ENCODE measurements at places on chromosomes 3 and 15.

GRCh38 chr15:99264125-99264524 is 12.8 kb downstream of the LRRC28 start:
- no peak for DNase-seq

DNA sequence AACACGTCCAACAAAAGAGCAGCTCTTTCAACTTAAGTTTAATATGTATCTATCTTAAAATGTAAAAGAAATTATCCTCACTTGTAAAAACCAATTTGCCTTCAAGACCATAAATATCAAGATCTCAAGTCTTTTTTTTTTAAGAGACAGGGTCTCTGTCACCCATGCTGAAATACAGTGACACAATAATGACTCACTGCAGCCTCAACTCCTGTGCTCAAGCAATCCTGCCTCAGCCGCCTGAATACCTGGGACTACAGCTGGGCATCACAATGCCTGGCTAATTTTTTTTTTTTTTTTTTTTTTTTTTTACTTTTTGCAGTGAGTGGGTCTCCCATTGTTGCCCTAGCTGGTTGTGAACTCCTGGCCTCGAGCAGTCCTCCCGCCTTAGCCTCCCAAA is 26.0 kb downstream of the ACAP2 start:
- no peak for DNase-seq

- no peak for DNase-seq
Measured at GRCh38 chr15:90862487-90862886, 5.9 kb upstream of the FURIN start.

GRCh38 chr3:117695321-117695720 is 985.7 kb downstream of the TUSC7 start:
- no peak for DNase-seq

DNA sequence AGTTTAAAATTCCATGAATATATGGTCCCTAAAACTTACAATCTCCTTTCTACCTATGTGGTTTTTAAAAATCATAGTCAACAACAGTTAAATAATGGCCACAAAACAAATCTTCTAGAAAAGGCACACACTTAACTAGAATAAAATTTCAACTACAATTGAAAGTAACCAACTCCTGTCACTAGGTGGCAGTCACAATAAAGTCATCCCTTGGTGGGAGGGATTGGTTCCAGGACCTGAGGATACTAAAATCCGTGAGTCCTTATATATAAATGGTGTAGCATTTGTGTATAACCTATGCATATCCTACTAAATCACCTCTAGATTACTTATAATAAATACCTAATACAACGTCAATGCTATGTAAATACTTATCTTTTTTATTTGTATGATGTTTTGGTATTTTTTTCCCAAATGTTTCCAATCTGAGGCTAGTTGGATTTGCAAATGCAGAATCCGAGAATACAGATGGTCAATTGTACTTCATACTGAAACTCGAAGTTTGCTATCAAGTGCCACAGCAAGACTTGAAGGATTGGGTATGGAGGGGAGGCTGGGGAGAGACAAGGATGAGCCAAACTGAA is 172.6 kb downstream of the FMN1 start:
- DNase-seq = peak; percentile 79

- peak; percentile 59 for DNase-seq
Measured at GRCh38 chr15:61038387-61038786, 190.7 kb downstream of the RORA start.

- no peak for DNase-seq
Measured at GRCh38 chr3:101146946-101147345, 153.7 kb upstream of the ABI3BP start.

- no peak for DNase-seq
Measured at GRCh38 chr3:56238299-56238698, 230.0 kb downstream of the ERC2 start.

- DNase-seq = no peak
Measured at GRCh38 chr3:65344444-65344843, 656.6 kb upstream of the ADAMTS9 start.

DNA sequence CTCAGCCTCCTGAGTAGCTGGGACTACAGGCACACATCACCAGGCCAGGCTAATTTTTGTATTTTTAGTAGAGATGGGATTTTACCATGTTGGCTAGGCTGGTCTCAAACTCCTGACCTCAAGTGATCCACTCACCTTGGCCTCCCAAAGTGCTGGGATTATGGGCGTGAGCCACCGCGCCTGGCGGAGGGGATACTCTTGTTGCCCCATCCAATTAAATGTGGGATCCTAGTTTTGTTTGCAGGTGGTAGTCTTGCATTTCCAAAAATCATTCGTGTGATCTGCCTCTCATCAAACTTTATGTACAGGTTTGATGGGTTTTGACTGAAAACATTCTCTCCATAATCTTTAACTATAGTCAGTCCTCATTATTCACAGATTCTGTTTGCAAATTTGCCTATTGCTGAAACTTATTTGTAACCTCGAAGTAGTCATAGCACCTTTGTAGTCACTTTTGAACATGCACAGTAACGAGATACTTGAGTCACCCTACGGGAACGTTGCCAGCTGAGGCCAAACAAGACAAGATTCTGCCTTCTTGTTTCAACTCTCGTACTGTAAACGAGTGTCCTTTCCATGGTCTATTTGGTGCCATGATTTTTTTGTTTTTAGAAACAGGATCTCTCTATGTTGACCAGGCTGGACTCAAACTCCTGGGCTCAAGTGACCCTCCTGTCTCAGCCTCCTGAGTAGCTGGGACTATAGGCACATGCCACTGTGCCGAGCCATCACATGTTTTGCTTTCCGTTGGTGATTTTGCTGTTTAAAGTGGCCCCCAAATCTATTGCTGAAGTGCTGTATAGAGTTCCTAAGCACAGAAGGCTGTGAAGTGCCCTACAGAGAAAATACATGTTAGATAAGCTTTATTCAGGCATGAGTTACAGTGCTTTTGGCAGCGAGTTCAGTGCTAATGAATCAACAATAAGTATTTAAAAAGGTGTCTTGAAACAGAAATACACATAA is 8.1 kb upstream of the MAPK6 start:
- DNase-seq = peak; percentile 45

GRCh38 chr3:115040673-115041286 is 106.3 kb downstream of the ZBTB20 start:
- peak; percentile 14 for DNase-seq

- DNase-seq = no peak
Measured at GRCh38 chr15:48940508-48940907, 23.2 kb downstream of the SHC4 start.

DNA sequence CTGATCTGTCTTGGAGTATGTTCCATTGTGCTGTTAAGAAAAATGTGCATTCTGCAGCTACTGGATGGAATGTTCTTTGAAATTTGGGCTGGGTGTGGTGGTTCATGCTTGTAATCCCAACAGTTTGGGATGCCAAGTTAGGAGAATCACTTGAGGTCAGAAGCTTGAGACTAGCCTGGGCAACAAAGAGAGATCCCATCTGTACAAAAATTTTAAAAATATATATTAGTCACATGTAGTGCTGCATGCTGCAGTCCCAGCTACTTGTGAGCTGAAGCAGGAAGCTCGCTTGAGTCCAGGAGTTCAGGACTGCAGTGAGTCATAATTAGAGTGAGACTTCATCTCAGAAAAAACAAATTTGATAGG is 62.8 kb upstream of the PLSCR4 start:
- DNase-seq = no peak

DNA sequence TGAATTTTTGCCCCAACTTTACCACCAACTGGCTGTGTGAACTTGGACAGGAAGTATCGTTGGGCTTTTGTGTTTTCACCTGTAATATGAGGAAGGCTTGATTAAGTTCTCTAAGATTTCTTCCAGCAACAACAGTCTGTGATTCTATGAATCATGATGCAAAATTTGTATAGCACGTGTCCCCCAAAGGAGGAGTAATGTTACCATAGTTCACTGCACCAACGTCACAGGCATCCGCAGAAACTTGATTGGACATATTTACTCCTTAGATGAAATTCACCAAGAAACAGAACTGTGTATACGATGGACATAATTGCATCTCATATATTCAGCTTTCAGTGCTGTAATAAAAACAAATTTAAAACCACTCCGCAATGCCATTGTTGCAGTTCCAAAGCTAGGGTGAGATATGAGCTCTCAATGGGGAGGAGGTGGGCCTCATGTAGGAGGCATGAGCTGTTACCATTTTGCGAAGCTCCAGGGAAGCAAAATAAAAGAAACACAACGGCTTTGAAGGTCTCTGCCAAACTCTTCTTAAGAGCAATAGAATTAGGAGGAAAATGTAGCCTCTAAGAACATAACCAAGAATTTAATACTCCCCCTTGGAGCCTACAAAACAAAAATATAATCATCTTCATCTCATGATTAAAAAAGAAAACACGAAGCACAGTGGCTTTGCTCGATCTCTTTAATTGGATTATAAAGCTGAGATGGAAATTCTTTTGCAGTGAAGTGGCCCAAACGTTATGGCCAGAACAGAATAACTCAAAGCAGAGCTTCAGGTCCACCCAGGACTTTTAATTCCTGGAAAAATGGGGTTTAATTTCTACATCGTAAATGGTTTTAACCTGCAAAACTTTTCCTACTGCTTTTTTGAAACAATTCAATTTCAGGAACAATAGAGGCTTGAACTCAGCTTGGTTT is 80.7 kb downstream of the CHST2 start:
- no peak for DNase-seq

DNA sequence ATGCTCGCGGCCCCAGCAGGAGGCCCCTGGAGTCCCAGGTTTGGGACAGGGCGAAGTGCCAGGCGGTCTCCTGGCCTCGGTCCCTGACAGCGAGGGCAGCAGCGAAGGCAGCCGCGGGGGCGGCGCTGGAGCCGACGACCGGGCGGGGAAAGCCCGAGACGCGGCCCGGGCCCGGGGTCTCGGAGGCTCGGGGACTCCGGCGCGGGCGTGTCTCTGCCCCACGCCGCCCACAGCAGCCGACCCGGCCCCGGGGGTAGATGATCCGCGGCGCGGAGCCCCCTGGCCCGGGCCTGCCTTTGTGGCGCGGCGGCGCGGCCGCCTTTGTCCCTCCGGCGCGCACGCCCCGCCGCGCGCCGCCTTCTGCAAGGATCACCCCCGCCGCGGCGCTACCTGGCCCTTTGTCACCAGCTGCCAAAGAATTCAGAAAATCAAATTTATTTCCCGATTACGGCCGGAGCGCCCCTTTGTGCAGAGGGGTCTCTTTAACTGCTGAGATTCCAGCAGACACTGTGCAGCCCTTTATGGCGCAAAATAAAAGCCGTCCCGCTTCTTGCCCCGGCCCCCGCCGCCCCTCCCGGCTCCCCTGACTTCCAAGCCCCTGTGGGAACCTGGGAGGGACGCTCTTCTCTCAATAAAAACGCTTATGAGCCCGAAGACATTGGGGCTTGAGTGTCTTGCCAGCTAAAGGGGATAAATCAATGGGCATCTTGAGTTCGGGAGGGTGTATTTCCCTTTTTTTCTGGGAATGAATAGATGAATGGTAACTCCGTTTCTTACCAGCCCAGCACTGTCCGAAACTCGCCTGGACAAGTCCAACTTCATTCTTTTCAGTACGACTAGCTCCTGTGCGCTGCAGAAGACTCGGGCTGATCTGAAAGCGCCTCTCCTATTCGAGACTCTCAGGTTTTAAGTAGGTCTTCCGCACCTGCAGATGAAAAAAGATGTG is 68.4 kb downstream of the HES1 start:
- DNase-seq = peak; percentile 40

GRCh38 chr3:53890726-53891475 is 758 bp downstream of the SELENOK start:
- DNase-seq = peak; percentile 71

DNA sequence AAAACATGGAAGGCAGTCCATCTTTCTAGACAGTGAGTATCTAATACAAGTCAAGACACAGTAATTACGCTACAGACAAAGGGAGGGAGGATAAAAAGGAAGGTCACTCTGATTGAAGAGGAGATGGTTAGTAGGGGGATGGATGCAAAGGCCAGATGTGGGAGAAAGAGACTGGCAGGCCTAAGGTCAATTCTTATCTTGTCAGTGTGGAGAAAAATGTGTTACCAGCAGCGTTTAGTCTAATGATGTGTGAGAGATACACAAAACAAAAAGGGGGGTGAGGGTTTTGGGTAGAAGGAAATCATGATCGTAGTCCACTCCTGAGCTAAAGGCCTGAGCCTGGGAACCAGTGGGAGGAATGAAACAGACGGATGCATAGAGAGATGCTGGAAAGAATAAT is 46.7 kb downstream of the RFTN1 start:
- no peak for DNase-seq

DNA sequence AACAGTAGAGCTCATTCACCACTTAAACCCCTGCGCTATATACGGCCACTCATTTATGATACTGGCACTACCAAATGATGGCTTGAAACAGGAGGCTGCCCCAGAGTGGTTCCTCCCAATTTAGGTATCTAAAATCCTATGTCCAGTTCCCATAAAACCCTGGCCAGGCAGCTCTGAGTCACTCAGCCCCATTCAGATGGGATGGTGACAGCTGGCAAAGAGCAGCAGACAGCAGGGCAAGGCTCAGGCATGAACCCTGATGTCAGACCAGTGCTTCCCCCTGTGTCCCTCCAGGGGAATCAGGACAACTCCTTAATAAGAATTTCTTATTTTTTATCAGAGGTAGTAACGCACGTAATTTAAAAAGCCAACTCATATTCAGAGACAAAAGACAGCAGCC is 77.2 kb upstream of the RNU6-1 start:
- no peak for DNase-seq

DNA sequence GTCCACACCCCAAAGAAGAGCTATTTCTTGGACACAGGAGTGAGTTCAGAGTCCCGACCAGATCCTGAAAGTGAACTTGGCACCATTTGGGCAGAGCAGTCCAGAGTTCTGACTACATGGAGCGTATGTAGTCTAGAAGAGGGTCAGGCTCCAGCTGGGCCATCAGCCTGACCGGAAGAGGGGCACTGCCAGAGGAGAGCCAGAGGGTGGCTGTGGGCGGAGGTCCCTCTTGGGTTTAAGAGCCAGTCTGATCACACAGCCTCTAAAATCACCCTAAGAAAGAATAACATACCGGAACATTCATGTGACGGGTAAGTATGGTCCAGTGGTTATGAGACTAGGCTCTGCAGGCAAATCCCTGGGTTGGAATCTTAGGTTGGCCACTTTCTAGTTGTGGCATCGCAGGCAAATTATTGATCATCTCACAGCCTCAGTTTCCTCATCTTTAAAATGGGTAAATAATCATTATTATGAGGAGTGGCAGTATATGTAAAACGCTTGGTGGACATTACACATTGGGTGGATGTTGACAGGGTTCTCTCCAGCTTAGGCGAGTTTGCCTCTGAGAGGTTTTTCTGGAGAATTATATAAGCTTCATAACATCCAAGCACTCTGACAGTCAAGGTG is 2.1 kb upstream of the RAP2B start:
- DNase-seq = no peak

GRCh38 chr15:45112591-45113379 is 1.2 kb downstream of the DUOX2 start:
- DNase-seq = peak; percentile 53

GRCh38 chr3:11386465-11387113 is 114.4 kb downstream of the ATG7 start:
- DNase-seq = no peak
